ENCODE measurements at places on chromosomes 6 and 20.
A peak's percentile ranks its signal among the peaks of the same experiment; 100 is the strongest.

DNA sequence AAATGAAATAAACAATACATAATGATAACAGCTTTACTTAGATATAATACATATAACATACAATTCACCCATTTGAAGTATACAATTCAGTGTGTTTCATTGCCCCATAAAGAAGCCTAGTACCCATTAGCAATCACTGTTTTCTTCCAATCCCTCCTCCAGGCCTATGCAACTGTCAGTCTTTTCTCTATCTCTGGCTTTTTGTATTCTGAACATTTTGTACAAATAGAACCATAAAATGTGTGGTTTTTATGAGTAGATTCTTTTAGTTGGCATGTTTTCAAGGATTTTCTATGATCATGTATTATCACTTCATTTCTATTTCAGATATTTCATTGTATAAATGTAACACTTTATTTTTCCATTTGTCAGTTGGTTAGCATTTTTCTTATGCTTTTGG is 54.6 kb upstream of the MYO6 start:
- no peak for DNase-seq

DNA sequence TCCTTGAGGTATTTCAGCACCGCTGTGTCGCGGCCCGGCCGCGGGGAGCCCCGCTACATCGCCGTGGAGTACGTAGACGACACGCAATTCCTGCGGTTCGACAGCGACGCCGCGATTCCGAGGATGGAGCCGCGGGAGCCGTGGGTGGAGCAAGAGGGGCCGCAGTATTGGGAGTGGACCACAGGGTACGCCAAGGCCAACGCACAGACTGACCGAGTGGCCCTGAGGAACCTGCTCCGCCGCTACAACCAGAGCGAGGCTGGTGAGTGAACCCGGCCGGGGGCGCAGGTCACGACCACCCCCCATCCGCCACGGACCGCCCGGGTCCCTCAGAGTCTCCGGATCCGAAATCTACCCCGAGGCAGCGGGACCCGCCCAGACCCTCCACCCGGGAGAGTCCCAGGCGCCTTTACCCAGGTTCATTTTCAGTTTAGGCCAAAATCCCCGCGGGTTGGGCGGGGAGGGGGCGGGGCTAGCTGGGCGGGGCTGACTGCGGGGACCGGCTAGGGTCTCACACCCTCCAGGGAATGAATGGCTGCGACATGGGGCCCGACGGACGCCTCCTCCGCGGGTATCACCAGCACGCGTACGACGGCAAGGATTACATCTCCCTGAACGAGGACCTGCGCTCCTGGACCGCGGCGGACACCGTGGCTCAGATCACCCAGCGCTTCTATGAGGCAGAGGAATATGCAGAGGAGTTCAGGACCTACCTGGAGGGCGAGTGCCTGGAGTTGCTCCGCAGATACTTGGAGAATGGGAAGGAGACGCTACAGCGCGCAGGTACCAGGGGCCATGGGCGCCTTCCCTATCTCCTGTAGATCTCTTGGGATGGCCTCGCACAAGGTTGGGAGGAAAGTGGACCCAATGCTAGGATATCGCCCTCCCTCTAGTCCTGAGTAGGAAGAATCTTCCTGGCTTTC is 693 bp downstream of the HLA-F start:
- peak; percentile 78 for DNase-seq

GRCh38 chr6:152160346-152160745 is 352.9 kb downstream of the ESR1 start:
- no peak for DNase-seq

DNA sequence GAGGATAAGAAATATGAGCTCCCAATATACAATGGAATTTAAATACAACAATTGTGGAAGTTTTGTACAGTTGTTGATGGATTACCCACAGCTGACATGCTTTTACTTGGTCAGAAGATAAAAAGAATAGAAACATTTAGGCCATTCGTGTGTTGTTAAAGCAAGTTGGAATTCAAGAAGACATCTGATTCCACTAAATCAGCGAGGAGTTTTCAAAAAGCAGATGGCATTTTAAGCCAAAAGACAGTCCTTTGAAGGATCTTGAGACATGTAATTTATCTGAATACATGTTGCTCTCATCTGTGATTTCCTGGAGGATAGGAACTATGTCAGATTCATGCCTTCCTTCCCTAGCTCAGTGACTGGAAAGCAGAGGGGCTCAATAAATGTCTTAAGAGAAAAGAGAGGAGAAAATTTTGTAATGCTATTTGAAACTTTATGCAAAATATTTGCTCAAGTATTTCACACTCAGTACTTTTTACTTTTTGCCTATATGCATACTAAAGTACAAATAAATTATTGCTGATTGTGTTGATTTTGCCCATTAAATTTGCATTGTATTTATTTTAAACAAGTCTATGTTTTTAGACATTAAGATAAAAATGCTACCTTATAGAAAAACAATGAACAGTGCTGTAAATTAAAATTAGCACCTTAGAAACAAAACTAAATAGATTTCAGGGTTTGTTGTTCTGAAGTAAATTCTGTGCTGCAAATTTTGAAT is 733.8 kb upstream of the FLRT3 start:
- no peak for DNase-seq

GRCh38 chr20:62127799-62128198 is 5.5 kb downstream of the LSM14B start:
- DNase-seq: no peak
